Stimulated activated CD4-positive, alpha-beta T cell treated with anti-CD3 and anti-CD28 coated beads, Interleukin-12 subunit alpha, Interleukin-12 subunit beta, amount 100 ng/mL, for 48 hours (primary cell): ENCODE measurements at places on chromosomes 12 and 14.

GRCh38 chr12:47087088-47087688 lies 7.4 kb upstream of the AMIGO2 start:
- DNase-seq, result no peak

GRCh38 chr12:130201037-130201436 lies 38.8 kb downstream of the FZD10 start:
- DNase-seq, result no peak

GRCh38 chr12:26534071-26534470 lies 298.9 kb downstream of the ITPR2 start:
- DNase-seq, result no peak

- no peak for DNase-seq
Observed at GRCh38 chr14:58367296-58367695, 28.4 kb upstream of the TOMM20L start.

GRCh38 chr12:106498056-106498455 lies 84.7 kb upstream of the RFX4 start:
- no peak for DNase-seq

GRCh38 chr14:98174041-98174440 lies 1098.0 kb downstream of the BCL11B start:
- DNase-seq, result peak; percentile 41

- DNase-seq, result no peak
Observed at GRCh38 chr14:24298892-24299254, 707 bp downstream of the DHRS1 start.

- no peak for DNase-seq
Observed at GRCh38 chr14:104651876-104652260, 37.5 kb upstream of the INF2 start.

GRCh38 chr14:99972748-99973466 lies 92.3 kb upstream of the EVL start:
- DNase-seq, result no peak

DNA sequence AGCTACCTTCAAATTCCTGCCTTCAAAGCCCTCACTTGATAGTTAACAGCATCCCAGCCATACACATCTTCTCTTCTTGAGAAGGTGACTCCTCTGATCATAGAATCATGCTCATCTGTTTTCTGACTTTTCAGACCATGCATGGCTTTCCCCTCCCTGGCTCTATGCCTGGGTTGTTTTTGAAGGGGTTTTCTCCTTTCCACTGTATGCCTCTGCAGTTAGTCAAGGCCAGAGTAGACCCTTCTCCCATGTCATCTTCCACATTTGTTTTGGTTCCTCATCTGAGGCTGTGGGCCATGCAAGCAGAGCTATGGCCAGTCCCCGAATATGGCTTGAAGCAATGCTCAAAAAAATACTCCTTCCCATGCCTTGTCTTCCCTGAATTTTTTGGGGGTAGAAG lies 14.3 kb upstream of the MCRS1 start:
- DNase-seq, result no peak

DNA sequence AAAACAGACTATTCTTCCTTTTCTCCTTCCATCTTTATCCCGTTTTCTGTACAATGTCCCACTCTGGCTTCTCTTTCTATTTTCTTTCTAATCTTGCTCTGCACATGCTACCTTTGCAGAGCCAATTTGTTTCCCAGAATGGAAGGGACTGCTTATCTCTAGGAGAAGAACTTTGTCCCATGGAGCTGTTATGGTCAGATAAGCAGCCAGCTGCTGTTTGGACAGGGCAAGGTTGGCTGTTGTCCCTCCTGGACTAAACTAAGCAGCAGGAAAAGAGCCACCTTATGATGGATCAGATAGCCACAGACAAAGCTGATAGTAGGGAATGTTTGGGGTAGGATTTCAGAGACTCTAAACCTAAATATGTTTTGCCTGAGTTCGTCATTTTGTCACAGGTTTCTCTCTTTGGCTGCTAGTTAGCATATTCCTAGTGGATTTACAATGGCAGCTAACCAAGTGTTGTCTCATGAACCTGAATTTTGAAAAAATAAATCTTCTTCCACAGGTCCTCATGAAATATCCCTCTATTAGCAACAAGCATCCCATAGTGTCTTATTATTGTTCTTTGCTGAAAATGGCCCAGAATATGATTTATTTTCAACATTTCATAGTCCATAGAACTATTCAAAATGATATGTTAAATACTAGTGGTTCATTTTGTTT lies 262.8 kb downstream of the SLC16A7 start:
- DNase-seq, result no peak

GRCh38 chr12:3207858-3208257 lies 130.7 kb downstream of the TSPAN9 start:
- no peak for DNase-seq

DNA sequence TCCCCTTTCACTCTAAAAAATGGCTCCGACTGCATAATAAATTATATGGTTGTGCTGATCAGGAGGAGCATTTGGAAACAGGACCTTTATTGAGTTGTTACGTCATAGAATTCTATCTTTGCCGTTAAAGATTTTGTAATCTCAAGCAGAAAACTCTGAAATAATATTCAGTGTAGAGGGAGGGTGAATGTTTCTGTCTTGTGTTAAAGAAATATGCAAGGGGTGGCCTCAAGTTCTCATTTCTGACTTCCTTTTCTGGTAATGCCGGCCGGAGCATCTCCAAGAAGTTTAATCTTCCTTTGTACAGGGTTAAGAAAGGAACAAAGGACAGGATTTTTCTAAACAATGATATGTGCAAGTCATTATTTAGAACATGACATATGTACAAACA lies 165.1 kb downstream of the SLC38A4 start:
- no peak for DNase-seq

DNA sequence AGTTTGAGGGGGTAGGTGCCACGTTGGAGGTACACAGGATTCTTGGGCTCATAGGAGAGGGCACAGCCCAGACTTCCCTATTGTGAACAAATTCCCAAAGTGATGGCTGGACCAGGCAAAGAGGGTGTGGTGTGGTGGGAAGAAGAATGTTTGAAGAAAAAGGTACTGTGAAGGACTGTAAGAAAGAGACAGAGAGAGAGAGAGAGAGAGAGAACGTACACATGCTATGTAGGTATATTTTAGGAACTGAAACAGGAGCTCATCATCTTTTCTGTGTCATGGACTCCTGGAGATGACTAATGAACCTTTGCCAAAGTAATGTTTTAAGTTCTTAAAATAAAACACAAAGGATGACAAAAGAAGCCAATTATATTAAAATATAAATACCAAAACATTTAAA lies 24.5 kb downstream of the SLC17A8 start:
- DNase-seq, result no peak

GRCh38 chr14:90443161-90444076 lies 46.6 kb downstream of the CALM1 start:
- DNase-seq, result no peak

DNA sequence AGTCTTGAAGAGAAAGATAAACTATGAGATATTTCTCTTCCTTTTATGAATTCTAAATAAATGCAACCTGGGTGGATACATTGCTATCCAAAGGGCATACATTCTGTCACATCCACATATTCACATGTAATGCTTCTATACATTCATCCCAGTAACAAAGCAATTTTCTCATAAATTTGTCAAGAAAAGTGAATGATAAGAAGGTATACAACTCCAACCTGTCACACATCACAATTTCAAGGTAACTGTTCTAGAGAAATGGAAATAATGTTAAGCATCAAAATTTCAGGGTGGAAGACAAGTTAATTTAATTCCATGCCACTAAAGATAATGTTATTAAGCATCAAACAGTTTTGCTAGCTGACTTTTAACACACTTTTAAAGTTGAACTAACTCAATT lies 212.9 kb downstream of the SYT10 start:
- DNase-seq, result no peak

GRCh38 chr14:93950948-93951634 lies 23.9 kb downstream of the FAM181A start:
- no peak for DNase-seq

DNA sequence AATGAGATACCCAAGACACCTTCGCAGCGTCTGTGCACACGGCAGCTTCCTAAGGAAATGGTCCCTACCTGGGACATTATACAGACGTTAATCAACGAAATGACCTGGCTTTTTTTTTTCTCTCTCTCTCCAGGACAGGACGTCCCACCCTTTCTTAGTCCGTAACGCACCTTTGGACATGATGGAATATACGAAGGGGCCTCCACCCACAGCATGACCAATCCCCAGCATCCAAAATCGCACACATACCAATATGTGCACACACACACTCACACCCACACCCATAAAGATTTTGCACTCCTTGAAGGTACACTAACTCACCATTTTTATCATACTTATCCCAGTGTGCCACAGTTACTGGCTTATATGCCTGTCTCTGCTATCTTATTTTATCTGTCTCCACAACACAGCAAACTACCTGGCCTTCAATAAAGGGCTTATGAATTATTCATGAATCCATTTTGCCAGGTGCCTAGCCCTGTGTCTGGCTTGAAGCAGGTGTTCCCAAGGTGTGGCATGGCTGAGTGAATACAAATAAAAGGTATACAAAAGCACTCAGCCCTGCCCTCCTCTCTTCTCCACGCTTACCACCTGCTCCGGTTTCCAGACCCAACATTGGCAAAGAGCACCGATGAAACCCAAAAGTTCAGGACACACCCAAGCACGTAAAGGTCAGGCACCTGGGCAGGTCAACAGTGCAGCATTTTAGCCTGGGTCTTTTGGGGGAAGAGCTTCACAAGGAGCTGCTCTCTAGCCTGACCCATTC lies 2.2 kb downstream of the SCNN1A start:
- no peak for DNase-seq

- no peak for DNase-seq
Observed at GRCh38 chr12:111409780-111410430, 4.2 kb downstream of the SH2B3 start.

DNA sequence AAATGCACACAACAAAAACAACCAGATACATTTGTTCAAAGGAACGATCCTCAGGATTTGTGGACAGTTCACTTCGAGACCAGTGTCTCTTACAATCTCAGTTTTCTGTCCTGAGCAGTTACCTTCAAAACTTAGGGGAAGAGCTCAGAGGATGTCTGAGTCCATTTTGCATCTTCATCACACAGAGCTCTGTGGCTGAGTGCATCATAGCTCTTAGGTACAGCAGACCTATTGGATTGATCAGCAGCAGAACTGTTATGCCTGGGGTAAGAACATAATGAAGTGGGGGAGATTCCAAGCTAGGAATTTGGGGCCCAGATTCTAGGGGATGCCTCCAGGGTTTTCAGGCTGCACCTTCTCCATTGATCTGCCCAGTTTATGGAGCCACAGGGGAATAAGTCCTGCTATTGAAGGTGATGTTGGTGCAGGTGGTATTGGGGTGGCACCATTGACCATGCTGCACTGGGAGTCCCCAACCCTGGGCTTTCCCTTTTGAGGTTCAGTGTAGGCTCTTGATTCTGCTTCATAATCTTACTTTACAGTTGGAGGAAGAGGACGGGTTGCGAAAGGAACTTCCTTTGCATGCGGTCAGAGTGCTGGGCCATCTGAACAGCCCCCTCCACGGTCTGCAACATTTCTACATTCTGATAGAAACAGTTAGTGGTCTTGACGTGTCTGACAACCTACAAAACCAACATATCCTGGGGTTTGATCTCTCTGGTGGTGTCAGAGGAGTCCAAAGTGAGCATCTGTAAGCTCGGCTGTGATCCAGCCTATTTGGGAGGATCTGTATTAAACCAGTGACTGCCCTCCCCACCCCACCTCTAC lies 112.8 kb downstream of the CHST11 start:
- no peak for DNase-seq

GRCh38 chr14:59360233-59360632 lies 104.9 kb downstream of the GPR135 start:
- DNase-seq, result no peak

DNA sequence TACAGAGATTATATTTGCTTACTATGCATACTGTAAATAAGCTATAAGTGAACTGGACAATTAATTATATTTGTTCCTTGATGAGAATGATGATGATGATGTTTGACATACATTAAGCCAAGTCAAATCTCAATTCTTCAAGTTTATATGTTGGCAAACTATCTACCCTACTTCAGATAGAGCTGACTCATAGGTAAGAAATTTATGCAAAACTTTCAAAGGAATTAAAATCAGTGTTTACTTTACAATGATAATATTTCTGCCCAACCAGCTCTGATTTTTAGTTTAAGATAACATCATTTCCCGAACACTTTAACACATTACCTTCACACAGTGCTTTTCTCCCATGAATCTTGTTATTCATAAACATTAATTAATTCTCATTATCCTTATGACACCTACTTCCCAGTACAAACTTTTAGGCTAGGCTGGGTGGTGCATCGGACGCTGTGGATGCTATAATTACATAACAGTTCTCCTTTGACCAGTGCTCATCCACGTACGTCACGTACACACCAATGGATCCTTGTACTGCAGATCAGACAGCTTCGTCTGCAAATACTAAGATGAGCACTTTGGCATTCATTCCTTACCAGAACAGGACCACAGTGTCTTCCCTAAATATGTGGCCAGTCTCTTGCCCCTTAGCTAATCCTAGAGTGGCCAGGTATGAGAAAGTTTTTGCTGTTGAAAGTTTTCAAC lies 18.3 kb downstream of the BMP4 start:
- no peak for DNase-seq

- DNase-seq, result no peak
Observed at GRCh38 chr14:92656306-92657081, 91.9 kb downstream of the LGMN start.

DNA sequence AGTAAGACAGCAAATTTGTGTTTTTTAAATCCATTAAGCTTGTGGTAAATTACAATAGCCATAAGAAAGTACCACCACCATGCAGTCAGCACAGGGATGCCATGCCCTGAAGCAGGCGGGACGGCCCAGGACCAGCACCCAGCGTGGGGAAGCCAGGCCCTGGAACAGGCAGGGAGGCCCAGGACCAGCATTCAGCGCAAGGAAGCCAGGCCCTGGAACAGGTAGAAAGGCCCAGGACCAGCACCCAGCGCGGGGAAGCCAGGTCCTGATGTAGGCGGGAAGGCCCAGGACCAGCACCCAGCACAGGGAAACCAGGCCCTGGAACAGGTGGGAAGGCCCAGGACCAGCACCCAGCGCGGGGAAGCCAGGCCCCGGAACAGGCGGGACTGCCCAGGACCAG lies 13.2 kb downstream of the CHFR start:
- no peak for DNase-seq

GRCh38 chr12:105982022-105982421 lies 156.7 kb downstream of the NUAK1 start:
- DNase-seq, result no peak

DNA sequence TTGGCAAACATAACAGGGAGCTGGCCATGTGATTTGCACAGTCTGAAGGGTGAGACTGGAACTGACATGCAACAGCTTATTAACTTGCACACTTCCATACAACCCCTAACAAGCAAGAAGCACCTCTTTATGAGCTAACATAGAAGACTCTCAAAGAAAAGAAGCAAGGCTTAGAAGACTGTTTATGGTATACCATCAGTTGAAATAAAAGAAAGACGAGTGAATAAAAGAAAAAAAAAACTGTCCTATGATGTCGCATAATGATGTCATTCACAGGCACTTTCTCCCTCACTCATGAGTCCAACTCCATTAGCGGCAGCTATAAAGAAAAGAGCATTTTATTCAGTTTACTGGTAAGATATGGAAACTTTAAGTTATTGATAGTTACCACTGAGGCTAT lies 3.3 kb upstream of the MDM1 start:
- no peak for DNase-seq
